Central memory CD4-positive, alpha-beta T cell (primary cell): ENCODE measurements at places on chromosomes 4 and X.

DNA sequence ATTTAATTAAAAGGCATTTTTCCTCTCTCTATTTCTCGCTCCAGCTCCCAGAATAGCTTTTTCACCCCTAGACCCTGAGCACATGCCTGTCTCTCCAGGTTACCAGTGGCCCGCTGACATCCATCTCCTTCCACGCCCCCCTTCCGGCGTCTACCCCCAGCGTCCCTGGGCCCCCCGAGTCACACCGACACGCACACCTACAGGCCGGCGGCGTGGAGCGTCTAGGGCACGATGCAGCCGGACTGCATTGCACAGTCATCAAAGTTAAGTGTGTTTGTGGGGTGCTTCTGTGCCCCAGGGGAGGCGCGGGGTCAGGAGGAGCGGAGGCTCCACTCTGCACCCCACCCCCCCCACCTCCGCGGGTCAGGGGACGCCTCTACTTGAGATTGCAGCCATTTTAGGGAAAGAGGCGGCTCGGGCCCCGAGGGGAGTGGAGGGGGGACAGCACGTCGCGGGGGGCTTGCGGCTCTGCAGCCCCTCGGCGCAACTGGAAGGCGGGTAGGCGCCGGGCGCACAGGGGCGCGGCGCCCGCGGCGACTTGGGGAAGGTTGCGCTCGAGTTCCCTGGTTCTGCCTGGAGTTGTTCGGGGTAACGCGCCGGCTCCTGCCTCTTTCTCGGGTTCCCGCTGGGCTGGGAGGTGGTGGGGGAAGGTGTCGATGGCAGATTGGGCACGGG is 112.7 kb downstream of the DHX15 start:
- DNase-seq: no peak

GRCh38 chr4:148116969-148117368 is 325.2 kb downstream of the NR3C2 start:
- no peak for DNase-seq

DNA sequence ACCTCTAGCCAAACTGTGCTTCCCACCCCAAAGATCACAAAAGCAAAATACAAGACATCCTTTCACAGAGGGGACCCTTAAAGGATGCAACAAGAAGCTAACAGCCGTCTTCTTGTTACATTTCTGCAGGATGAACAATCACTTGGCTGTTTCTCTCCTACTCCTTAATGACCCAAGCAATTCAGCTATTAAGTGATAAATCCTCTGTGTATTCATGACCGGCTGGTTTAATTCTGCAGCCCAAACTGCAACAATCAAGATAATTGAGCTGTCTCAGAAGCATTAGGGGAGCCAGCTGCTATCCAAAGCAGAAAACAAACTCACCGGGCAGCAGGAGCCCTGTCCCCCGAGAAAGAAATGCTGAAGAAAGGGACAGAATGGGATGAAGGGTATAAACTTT is 85.9 kb upstream of the ACSL4 start:
- no peak for DNase-seq

GRCh38 chr4:40114206-40114605 is 57.6 kb downstream of the N4BP2 start:
- no peak for DNase-seq

DNA sequence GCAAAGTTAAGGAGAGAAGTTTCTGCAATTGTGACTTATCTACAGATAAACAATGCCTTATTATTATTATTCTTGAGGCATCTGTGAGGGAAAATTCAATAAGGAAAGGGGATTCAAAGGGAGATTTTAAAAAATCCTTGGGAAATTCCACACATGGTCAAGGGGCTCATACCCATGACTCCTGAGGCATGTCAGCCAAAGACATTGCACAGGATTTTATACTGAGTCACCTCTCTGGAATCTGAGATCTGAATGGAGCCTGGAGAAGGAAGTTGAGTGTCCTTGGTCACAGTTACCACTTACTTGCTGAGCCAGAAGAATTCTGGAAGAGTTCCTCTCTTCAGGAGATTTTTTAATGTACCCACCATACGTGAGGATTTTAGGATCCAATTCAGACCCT is 14.4 kb upstream of the CXCL8 start:
- DNase-seq: no peak

GRCh38 chr4:6035786-6036185 is 17.6 kb upstream of the C4orf50 start:
- no peak for DNase-seq

- no peak for DNase-seq
These were observed 46.5 kb downstream of the RFC1 start for GRCh38 chr4:39319676-39320075.

- DNase-seq: no peak
These were observed 873.2 kb downstream of the STPG2 start for GRCh38 chr4:97270051-97270450.

DNA sequence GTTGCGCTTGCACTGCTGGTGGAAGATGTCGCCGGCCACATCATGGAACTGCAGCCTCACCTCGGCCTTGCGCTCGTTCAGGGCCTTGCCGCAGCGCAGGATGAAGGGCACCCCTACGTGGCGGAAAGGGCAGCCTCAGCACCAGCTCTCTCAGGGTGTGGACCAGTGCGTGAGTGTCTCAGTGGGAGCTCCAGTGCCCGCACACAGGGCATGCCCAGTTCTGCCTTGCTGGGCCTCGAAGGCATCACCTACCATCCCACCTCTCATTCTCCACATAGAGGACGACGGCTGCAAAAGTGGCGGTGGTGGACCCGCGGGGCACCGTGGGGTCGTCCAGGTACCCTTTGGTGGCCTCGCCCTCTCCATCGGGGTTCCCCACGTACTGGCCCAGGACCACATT is 14.0 kb downstream of the G6PD start:
- no peak for DNase-seq

- no peak for DNase-seq
These were observed 187.6 kb downstream of the RAPGEF2 start for GRCh38 chr4:159290321-159291030.

DNA sequence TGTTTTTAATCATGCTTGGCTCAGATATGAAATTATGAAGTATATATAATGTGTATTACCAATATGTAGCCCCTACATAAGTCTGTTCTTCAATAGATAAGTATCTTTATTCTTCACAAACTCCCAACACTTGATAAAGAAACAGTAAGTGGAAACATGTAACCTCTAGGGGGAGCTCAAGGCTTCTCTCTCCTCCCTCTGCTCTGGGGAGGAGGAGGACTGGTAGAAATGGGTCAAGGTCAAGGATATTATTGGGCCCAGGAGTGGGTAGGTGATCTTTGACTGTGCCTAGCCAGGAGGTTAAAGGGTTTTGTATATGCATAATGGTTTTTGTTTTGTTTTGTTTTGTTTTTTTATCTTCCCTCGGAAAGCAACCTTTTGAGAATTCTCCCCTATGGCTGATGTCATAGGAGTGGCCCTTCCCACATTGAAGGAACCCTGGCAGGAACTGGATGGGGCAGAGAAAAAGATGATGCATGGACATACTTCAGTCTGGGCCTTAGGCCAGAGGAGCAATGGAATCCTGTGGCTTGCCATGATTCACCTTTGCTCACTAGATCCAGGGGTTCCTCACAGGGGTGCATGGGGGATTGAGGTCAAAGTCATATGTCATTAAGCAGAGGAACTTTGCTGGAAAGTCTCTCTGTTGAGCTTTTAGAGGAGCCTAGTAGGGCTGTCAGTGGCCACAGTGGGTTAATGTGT is 460.3 kb downstream of the MID1IP1 start:
- DNase-seq: peak; percentile 21

GRCh38 chr4:144647095-144647561 is 1.2 kb downstream of the HHIP start:
- no peak for DNase-seq

DNA sequence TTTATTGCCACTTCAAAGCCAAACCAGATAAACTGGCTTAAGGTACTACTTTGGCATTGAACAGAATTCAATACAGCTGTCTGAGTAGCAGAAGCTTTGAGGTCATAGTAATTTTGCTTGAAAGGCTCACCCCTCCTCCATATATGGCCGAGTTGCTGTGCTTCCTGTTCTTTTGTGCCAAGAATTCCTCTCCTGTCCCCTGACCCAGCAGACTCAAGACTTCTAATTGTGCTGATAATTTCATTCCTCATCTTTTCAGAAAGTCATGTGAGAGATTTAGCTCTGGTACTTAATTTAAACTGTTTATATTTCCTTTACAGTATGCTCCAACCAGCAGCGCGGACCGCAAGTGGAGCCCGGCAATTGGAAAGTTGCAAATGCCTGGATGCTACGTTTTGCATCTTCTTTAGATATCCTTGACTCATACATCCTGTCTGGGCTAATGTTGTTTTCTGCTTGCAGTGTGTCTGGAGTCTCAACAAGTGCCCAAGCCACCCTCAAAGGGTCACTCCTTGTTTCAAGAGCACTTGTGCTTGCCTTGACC is 373.4 kb downstream of the PDGFC start:
- no peak for DNase-seq

GRCh38 chrX:48071064-48071985 is at the start of gene ZNF630:
TSS of gene ZNF630 (minus strand) at chrX:48071640. CDS start at chrX:48066886, 4,754 bp downstream.
- peak; percentile 41 for DNase-seq
